ENCODE measurements at places on chromosomes 7 and 10. TPM values are rescaled to one million over a fixed set of nuclear protein-coding genes. Genes with fewer than 3 reads are reported as not detected.

The BHLHA15 gene
- 0.79 TPM for total RNA-seq

The AHCYL2 gene
- 16.2 TPM for total RNA-seq

The ECHDC3 gene
- not detected for total RNA-seq

- H3K4me3 ChIP-seq: no peak overlapping the region
- 0 out of 2 replicates have a peak, but pooled peaks cover 13% of the 10 kb centered on the region for H3K36me3 ChIP-seq
- no peak for DNase-seq
- H3K4me1 ChIP-seq: peaks cover 11% of the 10 kb centered on the region
These were observed 54.5 kb downstream of the TSPAN15 start for GRCh38 chr10:69505636-69506318.

- no peak for DNase-seq
- H3K27ac ChIP-seq: no peak overlapping the region
- H3K36me3 ChIP-seq: no peaks in the 10 kb centered on the region
These were observed 97.0 kb downstream of the LHPP start for GRCh38 chr10:124558339-124559321.

DNA sequence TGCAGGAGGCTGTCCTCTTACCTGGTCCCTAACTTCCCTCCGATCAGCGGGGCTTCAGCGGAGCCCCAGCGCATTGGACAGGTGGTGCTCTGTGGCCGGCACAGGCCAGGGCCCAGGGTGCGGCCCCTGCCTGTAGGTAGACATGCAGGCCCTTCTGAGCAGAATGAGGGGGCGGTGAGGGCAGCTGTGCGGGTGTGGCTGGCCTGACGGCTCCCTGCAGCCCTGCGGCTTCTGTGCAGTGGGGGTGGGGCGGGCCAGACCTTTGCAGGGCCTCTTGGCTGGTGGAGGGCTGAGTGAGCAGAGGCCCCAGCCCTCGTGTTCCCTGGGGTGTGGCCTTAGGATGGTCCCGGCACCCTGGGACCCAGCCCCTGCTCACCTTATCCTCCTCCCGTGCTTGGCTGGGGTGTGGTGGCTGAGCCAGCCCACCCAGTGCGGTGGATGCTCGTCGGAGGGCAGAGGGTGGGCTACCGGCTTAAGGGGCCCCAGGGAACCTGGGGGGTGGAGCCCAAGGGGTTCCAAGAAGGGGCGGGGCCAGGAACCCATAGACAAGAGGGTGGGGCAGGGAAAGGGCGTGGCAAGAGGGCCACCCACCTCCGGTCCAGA is 175.2 kb upstream of the TNRC18 start:
- peaks cover 10% of the 10 kb centered on the region for H3K36me3 ChIP-seq
- no peak overlapping the region for H3K4me3 ChIP-seq
- no peaks in the 10 kb centered on the region for H3K27me3 ChIP-seq
- no peak overlapping the region for H3K27ac ChIP-seq
- H3K4me1 ChIP-seq: peaks cover 42% of the 10 kb centered on the region
